ENCODE measurements at places on chromosomes 2 and 18. TPM values are rescaled to one million over a fixed set of nuclear protein-coding genes. Genes with fewer than 3 reads are reported as not detected.
A peak's percentile ranks its signal among the peaks of the same experiment; 100 is the strongest.

PGAP1 gene
- total RNA-seq = 22.1 TPM

PLA2R1 gene
- 19.1 TPM for total RNA-seq

ERMN gene
- 0.06 TPM for total RNA-seq

DLGAP1 gene
- total RNA-seq = 6.8 TPM

STEAP3 gene
- 15.3 TPM for total RNA-seq

CGREF1 gene
- total RNA-seq = 1.9 TPM

LINC00305 gene
- total RNA-seq = not detected

ZNF385B gene
- total RNA-seq = 1.2 TPM

BOLL gene
- 0.14 TPM for total RNA-seq

EFR3B gene
- 2.8 TPM for total RNA-seq

CNDP1 gene
- total RNA-seq = 0.19 TPM

GRCh38 chr2:102094917-102095316 is 47.6 kb upstream of the IL1R1 start:
- no peak for DNase-seq

GRCh38 chr2:198546122-198546521 is 741.7 kb downstream of the PLCL1 start:
- DNase-seq = no peak

GRCh38 chr2:161594445-161594844 is 29.8 kb upstream of the SLC4A10 start:
- no peak for DNase-seq

GRCh38 chr2:177433402-177433801 is 40.8 kb downstream of the AGPS start:
- DNase-seq = no peak

DNA sequence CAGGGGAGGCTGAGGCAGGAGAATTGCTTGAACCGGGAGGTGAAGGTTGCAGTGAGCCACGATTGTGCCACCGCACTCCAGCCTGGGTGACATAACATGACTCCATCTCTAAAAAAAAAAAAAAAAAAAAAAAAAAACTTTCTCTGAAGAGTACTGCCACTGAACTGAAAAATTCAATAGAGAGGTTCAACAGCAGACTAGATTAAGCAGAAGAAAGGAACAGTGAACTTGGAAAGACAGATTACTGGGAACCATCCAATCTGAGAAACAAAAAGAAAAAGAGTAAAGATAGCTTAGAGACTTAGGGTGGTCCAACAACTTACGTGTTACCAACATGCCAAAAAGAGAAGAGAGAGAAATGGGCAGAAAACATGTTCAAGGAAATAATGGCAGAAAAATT is 138.8 kb downstream of the EML6 start:
- no peak for DNase-seq

GRCh38 chr2:174839662-174840061 is 75.4 kb upstream of the CHRNA1 start:
- DNase-seq = no peak

DNA sequence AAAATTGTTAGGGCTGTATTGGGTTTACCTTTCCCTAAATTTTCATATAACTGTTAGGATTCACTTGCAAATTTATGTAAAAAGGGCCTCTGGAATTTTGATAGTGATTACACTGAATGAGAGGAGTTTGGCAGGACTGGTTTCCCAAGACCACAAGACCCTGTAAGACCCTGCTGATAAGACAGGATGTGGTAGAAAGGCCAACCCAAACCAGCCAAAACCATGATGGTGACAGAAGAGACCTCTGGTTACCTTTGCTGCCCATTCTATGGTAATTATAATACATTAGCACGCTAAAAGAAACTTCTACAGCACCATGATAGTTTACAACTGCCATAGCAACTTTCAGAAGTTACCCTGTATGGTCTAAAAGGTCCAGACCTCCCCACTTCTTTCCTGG is 8.3 kb upstream of the CASP10 start:
- no peak for DNase-seq

GRCh38 chr2:106137731-106138521 is 56.2 kb downstream of the UXS1 start:
- no peak for DNase-seq

DNA sequence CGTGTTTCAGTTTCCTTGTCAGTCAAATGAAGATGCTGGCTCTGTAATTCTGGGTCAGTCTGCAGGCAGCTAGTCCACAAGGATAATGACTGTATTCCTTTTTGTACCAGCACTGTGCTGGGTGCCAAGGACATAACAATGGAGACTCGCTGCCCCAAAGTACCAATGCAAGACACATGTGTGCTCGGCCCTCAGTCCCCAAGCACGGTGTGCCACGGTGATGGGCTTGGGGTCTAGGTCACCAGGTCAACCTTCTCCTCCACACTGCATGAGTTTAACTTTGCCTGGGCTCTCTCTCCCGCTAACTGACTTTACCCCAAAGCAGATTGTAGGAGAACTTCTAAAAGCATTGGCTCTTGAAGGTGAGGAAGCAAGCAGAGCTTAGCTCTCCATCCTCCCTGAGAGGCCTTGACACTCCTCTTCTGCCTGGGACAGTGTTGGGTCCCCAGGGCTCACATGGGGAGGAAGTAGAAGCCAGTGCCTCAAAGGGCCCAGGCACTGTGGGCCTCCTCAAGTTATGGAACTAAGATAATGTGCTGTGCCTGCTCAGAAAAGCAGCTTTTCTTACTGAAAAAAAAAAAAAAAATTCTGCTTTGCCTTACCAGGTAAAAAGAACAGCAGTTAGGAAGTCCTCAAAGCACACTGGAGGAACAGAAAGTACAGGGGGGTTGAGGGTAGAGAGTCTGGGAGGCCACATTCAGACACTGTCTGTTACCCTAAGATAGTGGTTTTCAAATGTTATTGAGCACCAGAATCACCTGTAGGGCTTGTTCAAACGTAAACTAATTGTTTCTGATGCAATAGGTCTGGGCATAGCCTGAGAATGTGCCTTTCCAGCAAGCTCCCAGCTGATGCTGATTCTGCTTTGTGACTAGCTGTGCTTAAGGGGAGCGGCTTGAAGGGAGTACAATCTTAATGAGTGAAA is 276.4 kb upstream of the CXCR4 start:
- no peak for DNase-seq

DNA sequence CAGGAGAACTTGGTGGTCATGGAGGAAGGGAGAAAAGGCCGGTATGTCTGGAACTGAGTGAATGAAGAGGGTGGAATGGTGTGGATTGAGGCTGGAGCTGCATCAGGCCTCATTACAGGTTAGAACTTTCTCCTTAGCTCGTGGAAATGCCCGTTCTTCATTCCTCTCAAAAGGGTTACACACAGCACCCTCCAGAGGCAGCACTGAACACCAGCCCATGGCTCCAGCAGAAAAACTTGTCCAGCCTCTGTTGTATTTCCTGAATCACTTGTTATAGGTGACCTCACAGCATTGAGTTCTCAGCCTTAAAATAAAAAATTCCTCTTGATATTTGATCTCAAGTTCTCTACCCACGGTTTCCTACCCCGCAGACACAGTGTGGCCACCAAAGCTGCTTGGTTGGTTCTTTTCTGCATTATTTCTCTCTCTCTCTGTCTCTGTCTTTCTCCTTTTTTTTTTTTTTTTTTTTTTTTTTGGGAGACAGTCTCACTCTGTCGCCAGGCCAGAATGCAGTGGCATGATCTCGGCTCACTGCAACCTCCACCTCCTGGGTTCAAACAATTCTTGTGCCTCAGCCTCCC is 89.6 kb downstream of the ITGB1BP1 start:
- no peak for DNase-seq

GRCh38 chr2:16881122-16881521 is 215.5 kb upstream of the CYRIA start:
- DNase-seq = no peak

- DNase-seq = no peak
Measured at GRCh38 chr18:51301376-51301775, 103.9 kb upstream of the MEX3C start.

GRCh38 chr18:7221424-7222155 is 9.3 kb upstream of the LRRC30 start:
- DNase-seq = no peak

DNA sequence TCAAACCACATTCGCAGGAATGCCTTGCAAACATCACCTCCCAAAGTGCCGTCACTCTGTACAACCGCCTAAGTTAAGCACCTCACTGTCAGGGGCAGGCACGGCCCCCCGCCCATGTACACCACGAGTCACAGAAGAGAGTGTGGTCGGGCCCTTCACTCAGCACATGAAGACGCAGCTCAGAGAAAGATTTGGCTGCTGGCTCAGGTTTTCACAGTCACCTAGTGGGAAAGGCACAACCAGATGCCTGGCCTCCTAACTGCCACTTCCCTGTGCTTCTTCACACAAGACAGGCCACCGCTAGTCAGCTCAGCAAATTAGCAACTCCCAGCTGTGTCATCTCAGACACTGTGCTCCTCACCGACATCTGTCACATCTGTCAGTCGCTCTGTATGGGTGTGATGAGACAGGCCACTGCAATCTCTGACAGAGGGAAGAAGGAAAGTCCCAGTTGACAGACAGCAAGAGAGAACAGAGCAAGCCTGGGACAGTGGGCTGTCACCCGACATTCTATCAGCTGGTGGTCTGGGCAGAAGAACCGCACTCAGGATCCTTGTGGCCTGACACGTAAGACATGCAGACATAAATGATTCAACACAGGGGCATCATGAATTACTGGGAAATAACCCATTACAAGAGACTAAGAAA is 60.8 kb downstream of the CRACDL start:
- DNase-seq = no peak

DNA sequence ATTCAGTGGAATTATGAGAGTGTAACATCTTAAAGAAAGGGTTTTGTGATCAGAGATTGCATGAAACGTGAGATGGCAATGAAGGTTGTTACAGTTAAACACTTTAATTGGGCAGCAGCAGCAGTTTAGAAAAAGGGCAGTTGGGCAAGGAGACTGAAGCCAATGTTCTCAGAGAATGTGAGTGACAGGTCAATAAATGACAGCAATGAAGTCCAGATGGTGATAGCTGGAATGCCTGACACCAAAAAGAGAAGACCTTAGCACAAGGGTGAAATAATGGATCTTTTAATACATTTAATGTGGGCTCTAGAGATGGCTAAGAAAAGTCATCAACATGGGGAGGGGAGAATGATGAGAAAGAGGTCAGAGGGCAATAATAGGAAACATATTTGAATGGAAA is 89.4 kb upstream of the CDH7 start:
- no peak for DNase-seq

DNA sequence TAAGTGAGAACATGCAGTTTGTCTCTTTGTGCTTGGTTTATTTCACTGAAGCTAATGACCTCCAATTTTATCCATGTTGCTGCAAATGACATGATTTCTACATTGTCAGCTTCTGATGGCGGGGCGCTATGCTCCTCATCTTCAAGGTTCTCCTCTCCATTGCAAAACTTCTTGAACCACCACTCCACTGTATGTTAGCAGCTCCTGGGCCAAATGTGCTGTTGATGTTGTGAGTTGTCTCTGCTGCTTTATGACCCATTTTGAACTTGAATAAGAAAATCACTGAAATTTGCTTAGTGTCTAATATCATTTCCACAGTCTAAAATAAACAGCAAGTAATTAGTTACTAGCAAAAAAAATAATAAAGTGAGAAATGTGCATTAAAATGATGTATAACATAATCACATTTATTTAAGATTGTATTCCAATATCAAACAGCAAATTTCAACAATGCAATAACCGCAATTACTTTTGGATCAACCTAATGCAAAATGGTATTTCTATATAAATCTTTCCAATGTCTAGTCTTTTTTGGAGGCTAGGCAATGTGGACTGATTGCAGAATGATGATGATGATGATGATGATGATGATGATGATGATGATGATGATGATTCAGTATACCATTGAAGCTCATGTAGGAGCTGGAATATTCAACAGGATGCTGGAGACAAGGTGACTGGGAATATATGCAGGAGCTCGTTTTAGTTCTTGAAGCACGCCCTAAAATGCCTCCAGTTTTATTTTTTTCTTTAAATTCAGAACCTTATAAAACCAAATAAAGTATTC is 304.9 kb upstream of the KYNU start:
- DNase-seq = no peak

GRCh38 chr18:67682516-67682915 is 166.0 kb upstream of the DSEL start:
- no peak for DNase-seq

- DNase-seq = no peak
Measured at GRCh38 chr2:206688990-206689389, 29.2 kb downstream of the DYTN start.

DNA sequence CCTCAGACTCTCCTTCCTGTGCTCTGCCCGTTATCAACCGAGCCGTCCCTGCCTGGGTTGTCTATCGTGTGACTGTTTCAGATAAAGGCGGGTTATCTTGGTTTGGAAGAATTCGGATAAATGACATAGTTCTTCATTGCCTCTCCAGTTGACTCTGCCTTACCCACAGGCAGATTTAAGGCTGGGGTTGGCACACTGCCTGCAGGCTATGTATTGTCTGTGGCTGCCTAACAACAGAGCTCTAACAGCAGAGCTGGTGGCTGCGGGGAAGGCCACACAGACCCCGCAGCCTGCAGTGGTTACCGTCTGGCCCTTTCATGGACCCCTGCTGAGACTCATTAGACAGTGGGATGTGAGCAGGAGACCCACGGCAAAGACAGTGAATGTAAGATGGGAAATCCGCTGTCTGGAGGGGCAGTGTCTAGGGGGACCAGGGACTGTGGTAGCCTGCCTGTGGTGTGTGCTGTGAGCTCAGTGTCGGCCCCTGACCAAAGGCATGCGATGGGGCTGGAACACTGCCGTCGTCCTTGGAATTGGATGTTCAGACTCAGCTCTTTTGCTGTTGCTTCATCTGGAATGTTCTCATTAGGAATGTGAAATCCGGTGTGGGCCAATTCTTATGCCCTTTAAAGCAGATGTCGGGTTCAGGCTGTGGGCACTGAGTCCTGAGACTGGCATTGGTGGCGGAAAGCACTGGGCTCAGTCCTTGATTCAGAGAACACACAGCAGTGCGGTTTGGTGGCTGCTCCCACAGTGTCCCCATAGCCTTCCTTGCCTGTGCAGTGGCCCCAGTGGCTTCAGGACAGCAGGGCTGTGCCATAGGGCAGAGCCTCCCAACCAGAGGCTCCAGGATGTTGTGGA is 44.5 kb downstream of the SH3RF3 start:
- DNase-seq = peak; percentile 25

DNA sequence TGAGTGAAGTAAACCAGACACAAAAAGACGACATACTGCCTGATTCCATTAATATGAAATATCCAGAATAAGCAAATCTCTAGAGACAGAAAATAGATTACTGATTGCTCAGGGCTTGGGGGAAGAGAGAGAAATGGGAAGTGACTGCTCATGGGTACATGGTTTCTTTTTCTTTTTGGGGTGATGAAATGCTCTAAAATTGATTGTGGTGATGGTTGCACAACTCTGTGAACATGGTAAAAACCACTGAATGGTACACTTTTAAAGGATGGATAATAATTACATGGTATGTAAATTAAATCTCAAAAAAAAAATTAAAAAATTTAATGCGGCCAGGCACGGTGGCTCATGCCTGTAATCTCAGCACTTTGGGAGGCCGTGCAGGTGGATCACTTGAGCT is 39.3 kb downstream of the RPL31 start:
- no peak for DNase-seq

DNA sequence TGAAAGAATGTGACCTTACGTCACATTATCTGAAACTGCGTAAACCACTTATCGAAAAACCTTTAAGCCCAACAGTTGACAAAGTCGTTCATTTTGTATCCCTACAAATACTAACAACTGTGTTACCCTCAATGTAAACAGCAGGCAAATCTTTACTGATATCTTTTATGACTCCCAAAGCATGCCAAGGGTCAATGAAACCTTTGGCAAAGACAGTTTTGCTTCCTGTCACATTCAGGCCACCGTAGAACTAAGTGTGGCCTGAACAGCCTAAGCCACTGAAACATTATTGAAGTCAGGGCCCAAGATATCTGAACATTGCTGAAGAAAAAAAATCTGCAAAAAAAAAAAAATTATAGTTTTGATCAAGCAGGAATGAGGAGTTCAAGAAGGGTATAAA is 77.3 kb downstream of the FAM124B start:
- no peak for DNase-seq

- DNase-seq = peak; percentile 11
Measured at GRCh38 chr2:174339561-174340399, 5.0 kb downstream of the SP9 start.

Measured in mucosa of descending colon (tissue), 3 donors.